ENCODE measurements at places on chromosomes 11 and 22.

DNA sequence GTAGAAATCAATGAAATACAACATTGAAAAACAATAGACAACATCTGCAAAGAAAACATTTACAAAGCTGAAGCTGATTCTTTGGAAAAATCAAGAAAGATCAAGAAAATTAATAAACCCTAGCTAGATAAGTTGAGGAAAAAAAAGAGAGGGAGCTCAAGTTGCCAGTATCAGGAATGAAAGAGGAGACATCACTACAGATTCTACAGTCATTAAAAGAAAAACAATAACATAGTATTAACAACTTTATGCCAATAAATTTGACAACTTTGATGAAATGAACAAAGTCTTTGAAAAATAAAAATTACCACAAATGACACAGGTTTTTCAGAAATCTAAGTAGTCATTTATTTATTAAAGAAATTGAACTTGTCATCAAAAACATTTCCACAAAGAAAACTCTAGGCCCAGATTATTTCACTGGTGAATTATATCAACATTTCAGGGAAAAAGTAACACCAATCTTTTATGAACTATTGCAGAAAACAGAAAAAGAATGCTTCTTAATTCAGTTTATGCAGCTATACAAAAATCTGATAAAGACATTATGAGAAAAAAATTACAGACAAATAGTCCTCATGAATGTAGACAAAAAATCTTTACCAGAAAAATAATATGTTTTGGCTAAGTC is 39.2 kb downstream of the POU2AF1 start:
- no peak for DNase-seq

- DNase-seq, result no peak
Observed at GRCh38 chr11:30919389-30920152, 333.4 kb upstream of the MPPED2 start.

DNA sequence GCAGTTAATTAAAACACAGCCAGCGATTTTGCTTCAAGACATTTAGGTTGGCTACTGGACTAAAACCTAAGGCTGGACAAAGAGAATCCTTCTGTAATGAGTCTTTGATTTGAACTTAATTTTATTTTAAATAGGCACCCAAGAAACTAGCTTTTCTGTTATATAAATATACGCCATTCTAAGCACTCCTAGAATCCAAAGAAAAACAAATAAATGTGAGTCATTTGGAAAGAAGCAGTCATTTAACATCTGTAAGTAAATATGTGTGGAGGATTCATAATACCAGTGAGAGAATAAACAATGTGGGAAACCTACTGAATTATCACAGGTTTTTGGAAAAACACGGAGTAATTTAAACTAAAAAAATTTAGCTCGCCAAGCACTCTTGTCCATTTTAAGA is 1.2 kb upstream of the TECTA start:
- no peak for DNase-seq

DNA sequence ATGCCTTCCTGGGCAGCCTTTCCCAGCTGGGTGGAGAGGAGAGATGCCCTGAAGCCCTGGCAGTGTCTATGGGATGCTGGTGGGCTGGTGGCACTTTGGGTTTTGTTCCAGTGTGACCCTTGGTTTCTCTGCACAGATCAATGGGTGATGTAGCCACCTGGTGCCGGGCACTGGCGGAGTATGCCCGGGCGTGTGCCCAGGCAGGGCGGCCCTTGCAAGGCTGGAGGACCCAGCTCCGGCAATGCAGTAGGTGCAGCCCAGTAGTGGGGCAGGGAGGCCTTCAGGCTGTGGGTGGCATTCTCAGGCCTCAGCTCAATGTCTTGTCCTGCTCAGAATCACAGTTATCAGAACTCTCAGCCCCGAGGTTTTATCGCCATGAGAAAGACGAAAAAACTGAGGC is 11.9 kb downstream of the OTOG start:
- no peak for DNase-seq

- DNase-seq, result no peak
Observed at GRCh38 chr11:62601122-62601371, 618 bp downstream of the MTA2 start.

- DNase-seq, result no peak
Observed at GRCh38 chr11:112516261-112516660, 255.6 kb upstream of the PLET1 start.

DNA sequence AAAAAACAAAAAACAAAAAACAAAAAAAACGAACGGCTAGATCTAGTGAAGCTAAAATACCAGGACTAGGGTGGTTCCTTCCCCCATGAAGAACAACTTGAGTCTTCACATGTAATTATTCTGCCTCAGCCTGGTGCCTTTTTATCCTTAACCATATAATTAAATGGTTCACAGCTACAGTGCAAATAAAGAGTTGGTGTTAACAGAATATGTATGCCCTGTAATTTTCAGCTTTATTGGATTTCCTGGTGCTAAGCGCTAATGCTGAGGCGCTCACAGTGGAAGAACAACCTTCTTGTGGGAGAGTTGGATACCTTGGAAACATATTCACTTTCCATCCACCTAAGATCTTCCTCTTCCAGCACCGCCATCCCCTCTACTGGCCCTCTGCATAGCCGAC is 158.5 kb upstream of the SORL1-AS1 start:
- DNase-seq, result no peak

DNA sequence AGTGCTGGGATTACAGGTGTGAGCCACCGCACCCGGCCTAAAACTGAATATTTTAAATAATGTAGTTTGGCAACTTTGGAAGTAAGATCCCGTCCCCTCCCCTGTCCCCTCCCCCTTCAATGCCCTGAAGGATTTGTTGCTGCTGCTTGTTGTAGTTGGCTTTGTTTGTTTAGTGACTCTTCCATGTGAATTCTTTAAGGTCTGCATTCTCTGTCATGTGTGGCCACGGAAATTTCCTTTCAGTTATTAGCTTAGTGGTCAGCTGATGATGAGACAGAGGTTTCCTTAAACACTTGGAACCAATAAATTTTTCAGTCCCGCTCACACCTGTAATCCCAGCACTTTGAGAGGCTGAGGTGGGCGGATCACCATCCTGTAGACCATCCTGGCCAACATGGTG is 109.9 kb downstream of the MPPED1 start:
- DNase-seq, result no peak

DNA sequence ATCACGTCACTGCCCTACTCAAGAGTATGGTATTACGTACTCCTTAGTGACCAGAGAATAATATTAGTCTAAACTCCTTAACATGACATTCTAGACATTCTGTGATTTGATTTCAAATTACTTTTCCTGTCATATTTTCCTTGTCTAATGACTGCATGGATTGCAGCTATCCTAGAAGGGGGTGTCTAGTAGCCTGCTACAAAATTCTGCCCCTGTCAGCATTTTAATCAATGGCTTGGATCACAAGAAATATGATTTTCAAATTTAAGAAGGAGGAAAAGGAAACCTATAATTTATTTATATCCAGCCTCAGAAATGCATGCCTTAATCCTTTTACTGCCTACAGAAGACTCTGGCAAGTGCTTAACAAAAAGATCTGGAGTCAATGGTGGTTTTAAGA is 216.8 kb downstream of the SWAP70 start:
- DNase-seq, result no peak

DNA sequence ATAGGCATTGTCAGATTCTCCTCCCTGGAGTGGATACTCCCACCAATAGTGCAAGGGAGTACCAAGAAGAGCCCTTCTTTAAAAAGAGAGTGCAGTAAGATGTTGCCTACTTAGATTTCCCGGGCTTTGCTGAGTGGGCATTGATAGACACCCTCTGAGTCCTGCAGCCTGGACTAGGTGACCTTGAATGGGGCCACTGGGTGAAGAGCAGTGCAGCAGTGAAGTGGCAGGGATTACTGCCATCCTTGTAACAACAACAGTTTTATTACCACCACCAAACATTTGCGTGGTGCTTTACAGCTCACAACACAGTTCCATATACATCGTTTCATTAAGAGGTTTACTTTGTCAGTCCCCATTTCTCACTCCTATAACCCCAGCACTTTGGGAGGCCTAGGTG is 59.4 kb downstream of the MICAL2 start:
- DNase-seq, result no peak

GRCh38 chr11:118318124-118318523 is 13.6 kb downstream of the CD3E start:
- DNase-seq, result no peak

GRCh38 chr11:12271826-12272366 is 105.5 kb upstream of the PARVA start:
- no peak for DNase-seq

DNA sequence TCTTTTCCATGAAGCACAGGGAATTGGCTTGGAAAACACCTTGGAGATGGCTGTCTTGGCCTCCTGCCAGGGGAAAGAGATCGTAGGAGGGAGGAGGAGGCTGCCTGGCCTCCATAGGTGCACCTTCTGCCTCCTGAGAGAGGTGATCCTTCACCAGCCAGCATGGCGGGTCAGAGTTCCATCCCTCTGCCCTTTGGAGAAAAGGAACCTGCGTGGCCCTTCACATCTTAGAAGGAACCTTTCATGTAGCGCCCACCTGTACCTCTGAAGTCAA is 58.2 kb upstream of the DRD2 start:
- no peak for DNase-seq

DNA sequence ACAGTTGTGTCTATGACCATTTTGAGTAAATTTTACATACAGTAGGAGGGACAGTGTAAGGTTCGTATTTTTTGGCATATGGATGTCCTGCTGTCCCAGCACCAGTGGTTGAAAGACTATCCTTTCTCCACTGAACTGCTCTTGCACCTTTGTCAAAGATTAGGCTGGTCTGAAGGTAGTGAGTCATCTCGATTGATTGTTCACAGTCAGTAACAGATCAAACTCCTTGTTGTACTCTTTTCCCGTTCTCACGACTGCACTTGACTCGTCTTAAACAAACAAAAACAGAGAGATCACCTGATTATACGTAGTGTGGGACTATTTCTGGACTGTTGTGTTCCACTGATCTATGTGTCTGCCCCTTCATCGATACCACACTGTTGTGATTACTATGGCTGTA is 77.1 kb downstream of the DGCR2 start:
- no peak for DNase-seq

DNA sequence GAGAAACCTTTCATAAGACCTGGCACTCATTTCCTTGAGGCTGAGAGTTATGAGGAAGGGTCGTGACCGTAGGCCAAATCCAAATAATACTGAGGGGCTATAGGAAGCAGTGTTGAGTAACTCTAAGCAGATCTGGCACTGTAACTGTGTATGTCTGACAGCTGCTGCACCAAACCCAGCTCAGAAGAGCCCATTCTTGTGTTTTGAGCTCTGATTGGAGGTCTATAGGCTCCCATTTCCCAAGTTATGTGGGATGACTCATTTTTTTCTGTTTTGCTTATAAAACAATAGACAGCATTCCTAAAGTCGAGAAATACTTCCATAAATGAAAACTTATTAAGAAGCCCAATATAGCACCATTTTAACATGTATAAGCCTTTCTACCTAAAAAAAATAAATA is 645.8 kb downstream of the DLG2 start:
- no peak for DNase-seq

GRCh38 chr11:46590740-46591605 is 2.9 kb downstream of the AMBRA1 start:
- no peak for DNase-seq

- DNase-seq, result no peak
Observed at GRCh38 chr11:64854157-64854533, 9.7 kb upstream of the CDC42BPG start.

- DNase-seq, result no peak
Observed at GRCh38 chr22:44127356-44127755, 53.4 kb upstream of the PARVG start.

DNA sequence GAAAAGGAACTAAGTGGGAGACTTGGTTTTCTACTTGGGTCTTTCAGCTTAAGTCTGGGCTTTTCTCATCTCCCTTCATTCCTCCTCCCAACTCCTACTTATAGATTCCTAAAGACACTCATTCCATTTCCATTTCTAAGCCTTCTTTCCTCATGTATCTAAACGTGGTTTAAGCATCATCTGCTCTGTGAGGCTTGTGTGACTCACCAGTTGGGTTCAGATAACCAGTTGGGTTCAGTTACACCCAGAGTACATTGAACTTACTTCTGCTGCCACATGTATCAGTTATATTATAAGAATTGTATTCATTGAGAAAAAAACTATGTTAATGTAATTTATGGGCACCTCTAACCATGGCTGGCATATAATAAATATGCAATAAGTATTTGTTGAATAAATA is 831.2 kb upstream of the CCDC90B start:
- no peak for DNase-seq

DNA sequence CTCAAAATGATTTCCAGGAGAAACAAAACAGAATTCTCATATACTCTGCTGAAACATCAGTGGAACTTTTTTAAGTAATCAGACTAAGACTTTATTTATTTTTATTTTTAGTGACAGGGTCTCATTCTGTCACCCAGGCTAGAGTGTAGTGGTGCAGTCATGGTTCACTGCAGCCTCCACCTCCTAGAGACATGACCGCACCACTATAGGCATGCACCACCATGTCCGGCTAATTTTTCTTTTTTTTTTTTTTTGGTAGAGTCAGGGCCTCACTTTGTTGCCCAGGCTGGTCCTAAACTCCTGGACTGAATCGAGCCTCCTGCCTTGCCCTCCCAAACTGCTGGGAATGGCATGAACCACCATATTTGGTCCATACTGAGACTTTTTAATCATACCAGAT is 42.9 kb downstream of the PRDM10 start:
- DNase-seq, result no peak

DNA sequence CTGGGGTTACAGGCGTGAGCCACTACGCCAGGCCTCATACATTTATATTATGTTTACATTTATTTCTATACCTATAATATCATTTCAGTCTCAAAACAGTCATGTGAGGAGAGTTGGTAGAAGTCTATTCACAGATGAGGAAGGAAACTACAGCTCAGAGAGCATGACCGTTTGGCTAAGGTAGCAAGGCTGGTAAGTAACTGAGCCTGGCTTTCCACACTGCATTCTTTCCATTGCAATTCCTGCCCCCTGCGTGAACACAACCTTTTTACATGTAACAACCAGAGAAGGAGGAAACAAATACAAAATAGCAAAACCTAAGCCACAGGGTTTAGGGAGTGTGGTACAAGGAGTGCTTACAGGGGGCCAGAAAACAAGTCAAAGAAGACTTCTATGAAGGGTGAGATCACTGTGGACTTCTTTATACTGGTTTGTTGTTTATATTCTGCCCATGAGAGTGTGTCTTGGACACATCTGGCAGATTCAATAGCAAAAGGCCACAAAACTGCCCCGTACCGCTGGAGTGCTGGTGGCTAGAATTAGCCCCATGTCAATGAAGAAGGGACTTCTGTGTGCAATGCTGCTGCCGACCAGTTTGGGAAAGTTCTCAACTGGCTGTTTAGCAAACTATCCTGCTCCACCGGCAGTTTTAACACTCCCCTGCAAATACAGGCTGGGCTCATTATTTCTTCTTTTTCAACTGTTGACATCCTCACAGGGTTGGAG is 19.0 kb downstream of the MICAL3 start:
- no peak for DNase-seq

GRCh38 chr11:115950660-115951059 is 446.4 kb upstream of the CADM1 start:
- no peak for DNase-seq

DNA sequence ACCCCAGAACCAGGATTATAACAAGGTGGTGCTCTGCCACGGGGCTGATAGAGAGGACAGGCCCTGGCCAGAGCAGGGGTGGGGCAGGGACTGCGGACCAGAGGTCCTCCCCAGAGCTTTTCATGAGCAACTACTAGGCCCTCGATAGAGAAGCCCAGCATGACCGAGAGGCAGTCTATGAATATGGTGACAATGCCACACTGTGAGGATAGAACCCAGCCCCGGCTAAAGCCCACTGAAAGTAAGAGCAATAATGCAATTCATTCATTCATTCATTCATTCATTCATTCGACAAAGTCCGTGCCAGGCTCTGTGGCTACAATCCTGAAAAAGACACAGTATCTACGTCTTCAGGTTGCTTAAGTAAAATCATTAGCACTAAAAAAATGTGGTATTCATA is 35.6 kb upstream of the CD5 start:
- peak; percentile 5 for DNase-seq
